Iris pigment epithelial cell (primary cell): ENCODE measurements at places on chromosomes 4 and X.

DNA sequence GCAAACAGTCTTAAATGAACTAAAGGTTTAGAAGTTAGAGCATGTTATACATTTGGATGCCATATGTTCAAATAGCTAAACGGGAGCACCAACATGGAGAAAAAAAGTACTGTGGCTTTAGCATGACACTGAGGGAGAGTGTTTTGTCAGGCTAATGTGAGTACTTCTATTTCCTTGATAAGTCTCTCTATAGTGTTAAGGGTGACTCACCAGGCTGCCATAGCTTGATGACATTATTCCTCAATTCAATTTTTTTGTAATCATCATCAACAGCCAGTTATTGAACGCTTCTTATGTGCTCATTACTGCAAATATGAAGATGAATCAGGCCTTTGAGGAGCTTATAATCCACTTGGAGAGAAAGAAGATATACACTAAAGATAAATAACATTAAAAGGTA lies 211.4 kb upstream of the GPR101 start:
- no peak for DNase-seq

- no peak for DNase-seq
Measured at GRCh38 chr4:186486172-186486571, 69.2 kb downstream of the MTNR1A start.

- DNase-seq = peak; percentile 28
Measured at GRCh38 chrX:14354521-14354920, 174.8 kb upstream of the GLRA2 start.

DNA sequence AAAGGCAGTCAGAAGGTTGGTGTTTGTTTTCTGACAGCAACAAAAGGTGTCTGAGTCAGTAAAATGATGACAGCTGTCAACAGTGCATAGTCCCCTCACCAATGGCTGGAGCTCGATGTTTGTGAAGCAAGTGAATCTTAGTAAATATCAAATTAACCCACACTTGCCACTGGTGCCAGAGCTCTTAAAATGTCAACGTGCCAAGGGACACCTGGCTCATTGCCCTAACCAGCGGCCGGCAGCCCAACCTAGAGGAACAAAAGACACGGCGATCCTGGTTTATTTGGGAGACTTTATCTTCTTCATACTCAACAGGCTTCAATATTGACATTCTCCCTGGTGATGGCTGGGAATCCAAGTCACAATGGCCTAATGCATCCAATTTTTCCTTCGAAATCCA lies 143.4 kb downstream of the CPEB2 start:
- DNase-seq = no peak

GRCh38 chrX:46642145-46642544 lies 68.6 kb downstream of the CHST7 start:
- DNase-seq = no peak

DNA sequence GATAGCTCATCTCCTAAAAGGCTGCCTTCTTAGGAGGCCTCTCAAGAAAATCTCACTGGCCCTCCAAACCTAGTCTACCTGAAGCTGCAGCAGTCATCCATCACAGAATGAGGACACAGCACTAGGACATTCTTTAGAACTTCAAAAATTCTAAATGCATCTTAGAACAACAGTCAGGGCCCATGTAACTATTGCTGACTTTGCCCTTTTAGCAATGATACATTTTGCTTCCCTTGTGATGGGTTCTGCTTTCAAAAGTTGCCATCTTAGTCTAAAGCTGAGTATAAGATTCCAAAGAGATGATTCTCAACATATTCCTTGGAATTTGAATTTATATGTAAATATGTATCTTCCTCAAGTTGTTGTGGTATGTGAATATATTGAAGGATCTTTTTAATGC lies 793.0 kb downstream of the RAB28 start:
- DNase-seq = no peak

DNA sequence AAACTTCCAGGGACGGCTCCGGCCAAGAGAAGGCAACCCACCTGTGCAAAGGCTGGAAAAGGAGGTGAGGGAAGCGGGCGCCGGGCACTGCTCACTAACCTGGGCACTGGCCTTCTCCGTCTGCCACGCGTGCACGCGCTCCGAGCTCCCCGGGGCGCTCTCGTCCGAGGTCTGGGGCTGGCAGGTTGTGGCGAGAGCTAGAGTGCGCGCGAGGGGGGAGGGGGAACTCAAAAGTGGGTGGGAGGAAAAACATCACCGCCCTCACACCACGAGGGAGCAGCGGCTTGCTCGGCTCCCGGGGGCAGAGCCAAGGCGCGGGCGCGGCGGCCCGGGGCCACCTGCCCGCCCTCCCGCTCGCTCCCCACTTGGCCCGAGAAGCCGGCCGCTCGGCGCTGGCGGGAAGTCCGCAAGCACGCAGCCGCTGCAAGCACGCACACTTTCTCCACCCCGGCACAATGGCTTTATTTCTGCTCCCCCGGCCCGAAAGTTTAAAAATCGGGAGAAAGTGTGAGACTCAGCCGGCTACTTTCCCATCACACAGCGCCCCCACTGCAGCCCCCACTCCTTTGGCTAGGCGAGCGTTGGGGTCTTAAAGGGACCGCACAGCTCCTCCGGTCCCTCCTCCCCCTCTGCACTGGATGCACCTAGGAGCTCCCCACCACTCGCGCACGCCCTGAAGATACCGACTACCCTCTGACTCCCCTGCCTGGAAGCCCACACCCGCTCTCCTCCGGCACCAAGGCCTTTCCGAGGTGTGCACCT lies at the start of gene CHRDL1:
Gene CHRDL1 (minus strand): TSS at position 173 of the 762 bp plus-strand sequence. CDS start 3,636 bp downstream, outside the sequence.
- peak; percentile 8 for DNase-seq
